ENCODE measurements at places on chromosomes 16 and 17. TPM values are rescaled to one million over a fixed set of nuclear protein-coding genes. Genes with fewer than 3 reads are reported as not detected.

Gene CHD9NB
- 1.1 TPM for total RNA-seq

Gene NEK8
- 4.1 TPM for total RNA-seq

Gene CACNG5
- not detected for total RNA-seq

Gene CBX2
- total RNA-seq, result 16.4 TPM

Gene NPIPB13
- 3.2 TPM for total RNA-seq

Gene PPP1R27
- total RNA-seq, result 0.39 TPM

Gene PYY
- total RNA-seq, result not detected

Gene TP53TG3
- 0.66 TPM for total RNA-seq

Gene DLG4
- total RNA-seq, result 6.7 TPM

Gene HOXB8
- 7.3 TPM for total RNA-seq

Gene SLC16A13
- total RNA-seq, result 7.5 TPM

Gene SAMD14
- total RNA-seq, result 0.50 TPM

Gene CLEC3A
- not detected for total RNA-seq

Gene STX1B
- total RNA-seq, result 1.8 TPM

Gene KRT25
- not detected for total RNA-seq

Gene C16orf54
- total RNA-seq, result not detected

Gene PLK1
- total RNA-seq, result 153 TPM

Gene WFIKKN2
- total RNA-seq, result not detected

Gene CCL4
- total RNA-seq, result not detected

Gene EME1
- 14.9 TPM for total RNA-seq

Gene NPLOC4
- total RNA-seq, result 98.8 TPM

Gene QPRT
- 1.2 TPM for total RNA-seq
